ENCODE measurements at places on chromosomes 3 and 15.

- no peaks in the 10 kb centered on the region for H3K27me3 ChIP-seq
- H3K36me3 ChIP-seq = no peaks in the 10 kb centered on the region
- DNase-seq = no peak
- no peak overlapping the region for H3K4me3 ChIP-seq
- H3K27ac ChIP-seq = no peak overlapping the region
These were observed 219.3 kb upstream of the NR2E3 start for GRCh38 chr15:71591057-71591456.

DNA sequence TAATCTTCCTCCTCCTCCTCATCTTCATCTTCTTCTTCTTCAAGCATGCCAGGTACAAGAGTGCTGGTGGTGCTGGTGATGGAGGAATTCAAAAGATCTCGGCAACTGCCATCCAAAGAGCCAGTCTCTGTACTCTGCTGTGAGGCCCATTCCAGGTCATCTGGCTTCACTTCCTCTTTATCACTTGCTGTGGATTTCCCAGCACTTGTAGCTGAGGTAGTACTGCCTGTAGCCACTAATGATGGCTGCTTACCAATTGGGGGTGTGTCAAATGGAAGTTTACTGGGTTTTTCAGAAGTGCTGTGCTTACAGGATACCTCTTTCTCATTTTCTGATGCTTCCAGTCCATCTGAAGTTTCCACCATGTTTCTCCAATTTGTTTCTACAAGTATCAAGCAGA lies 28.8 kb upstream of the SHC4 start:
- H3K27ac ChIP-seq = no peak overlapping the region
- peaks cover 33% of the 10 kb centered on the region for H3K36me3 ChIP-seq
- no peaks in the 10 kb centered on the region for H3K27me3 ChIP-seq

GRCh38 chr3:10443272-10444109 lies 61.9 kb downstream of the ATP2B2 start:
- H3K36me3 ChIP-seq = no peaks in the 10 kb centered on the region
- peaks cover 2% of the 10 kb centered on the region for H3K4me1 ChIP-seq
- DNase-seq = no peak
- H3K27me3 ChIP-seq = peaks cover 4% of the 10 kb centered on the region
- no peak overlapping the region for H3K4me3 ChIP-seq
- no peak overlapping the region for H3K27ac ChIP-seq

DNA sequence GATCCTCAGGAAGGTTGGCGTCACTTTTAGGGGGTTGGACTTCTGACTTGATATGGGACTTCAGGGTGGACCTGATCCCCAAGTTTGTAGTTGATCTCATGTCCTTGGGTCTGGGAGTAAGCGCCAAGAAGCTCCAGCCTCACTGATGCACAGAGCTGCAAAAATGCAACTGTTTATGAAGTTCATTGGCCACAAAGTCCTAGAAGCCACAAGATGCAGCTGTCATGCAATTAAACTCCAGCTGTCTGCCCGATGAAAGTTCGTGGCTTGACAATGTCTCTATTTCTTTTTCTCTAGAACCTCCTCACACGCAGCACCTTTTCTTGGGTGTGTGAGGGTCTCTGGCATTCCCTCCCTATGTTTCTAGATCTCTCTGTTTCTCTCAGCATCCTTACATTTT lies 9.2 kb upstream of the ACAN start:
- H3K36me3 ChIP-seq = no peaks in the 10 kb centered on the region
- no peak for DNase-seq
- peaks cover 59% of the 10 kb centered on the region for H3K27me3 ChIP-seq
- no peak overlapping the region for H3K27ac ChIP-seq

DNA sequence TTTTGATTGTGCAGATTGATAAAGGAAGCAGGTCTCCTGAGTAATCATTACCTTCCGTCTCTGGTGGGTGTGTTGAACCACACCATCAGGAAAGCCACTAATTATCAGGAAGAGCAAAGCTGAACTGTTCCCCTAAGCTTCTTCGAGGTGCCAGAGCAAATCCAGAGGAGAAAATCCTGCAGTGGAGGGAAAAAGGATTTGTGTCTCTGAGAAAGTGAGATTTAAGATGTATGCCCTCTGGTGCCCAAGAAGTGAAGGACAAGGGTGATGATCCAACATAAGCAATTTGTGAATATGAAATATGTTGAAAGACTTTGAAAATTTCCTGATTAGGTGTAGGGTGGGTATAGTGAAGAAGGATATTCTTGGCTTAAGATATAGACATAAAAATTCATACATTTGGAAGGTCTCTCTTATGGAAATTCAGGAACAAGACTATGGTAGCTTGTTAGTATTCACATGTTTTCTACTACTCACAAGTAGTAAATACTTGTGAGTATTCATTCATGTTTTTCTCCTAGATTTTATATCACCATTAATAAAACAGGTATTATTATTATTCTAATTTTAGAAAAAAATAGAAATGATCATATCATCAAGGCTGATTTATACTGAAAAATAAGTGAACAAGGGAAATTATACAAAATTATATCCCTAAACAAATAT lies 34.8 kb downstream of the COMMD2 start:
- peak; percentile 40 for DNase-seq
- H3K4me1 ChIP-seq = no peaks in the 10 kb centered on the region
- peaks cover 3% of the 10 kb centered on the region for H3K27me3 ChIP-seq
- peaks cover 3% of the 10 kb centered on the region for H3K36me3 ChIP-seq
- no peak overlapping the region for H3K4me3 ChIP-seq
- no peak overlapping the region for H3K27ac ChIP-seq

All from activated CD8-positive, alpha-beta T cell treated with anti-CD3 and anti-CD28 coated beads, Interleukin-2, amount 10 ng/mL, durations not matched to agents 7 days and 5 days (primary cell).